ENCODE measurements at places on chromosomes 6 and 20.

DNA sequence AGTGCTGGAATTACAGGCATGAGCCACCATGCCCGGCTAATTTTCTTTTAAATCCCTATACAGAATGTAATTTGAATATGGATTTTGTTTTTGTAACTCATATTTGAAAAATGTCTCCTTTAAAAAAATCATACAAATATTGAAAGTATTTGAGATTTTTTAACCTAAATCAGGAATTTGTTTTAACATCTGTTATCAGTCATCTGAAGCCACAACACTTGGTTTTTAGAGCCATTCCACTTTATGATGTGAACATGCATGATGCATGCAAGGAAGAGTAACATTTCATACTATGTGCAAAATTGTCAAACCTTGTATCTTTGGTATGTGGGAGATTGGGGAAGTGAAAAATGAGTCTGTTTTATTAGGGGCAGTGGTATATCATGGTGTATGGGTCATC lies 124.5 kb upstream of the AHI1 start:
- DNase-seq, result no peak

DNA sequence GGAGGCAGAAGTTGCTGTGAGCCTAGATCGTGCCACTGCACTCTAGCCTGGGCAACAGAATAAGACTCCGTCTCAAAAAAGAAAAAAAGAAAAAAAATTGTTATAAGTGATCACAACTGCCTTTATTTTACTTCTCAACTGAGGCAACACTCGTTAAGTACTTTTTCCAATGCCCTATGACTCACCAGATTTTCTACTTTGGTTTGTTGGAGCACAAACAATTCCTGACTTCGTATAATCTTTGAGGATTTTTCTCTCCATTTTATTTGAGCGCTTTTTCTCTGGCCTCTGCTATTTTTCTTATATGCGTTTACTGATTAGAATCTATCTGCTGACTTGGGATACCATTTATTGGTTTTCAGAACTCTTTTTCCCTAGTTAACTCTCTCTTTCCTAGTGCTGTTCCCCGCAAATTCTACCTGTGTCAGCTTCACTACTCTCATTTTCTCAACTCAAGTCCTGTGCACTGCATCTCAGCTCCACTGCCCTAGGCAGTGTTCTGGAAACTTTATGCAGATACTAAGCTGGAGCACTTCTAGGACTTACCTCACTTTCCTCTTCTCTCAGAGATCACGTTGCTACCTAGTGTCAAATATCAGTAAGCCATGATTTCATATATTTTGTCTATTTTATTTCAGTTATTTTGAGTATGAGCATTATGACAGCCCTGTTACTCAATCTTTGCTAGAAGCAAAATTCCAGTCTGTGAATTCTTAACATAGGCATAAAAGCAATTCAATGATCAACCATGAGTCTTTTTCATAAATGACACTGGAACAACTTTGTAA lies 1120.1 kb upstream of the CITED2 start:
- DNase-seq, result no peak

- no peak for DNase-seq
These were observed 2.1 kb downstream of the SLC35B2 start for GRCh38 chr6:44255105-44255808.

DNA sequence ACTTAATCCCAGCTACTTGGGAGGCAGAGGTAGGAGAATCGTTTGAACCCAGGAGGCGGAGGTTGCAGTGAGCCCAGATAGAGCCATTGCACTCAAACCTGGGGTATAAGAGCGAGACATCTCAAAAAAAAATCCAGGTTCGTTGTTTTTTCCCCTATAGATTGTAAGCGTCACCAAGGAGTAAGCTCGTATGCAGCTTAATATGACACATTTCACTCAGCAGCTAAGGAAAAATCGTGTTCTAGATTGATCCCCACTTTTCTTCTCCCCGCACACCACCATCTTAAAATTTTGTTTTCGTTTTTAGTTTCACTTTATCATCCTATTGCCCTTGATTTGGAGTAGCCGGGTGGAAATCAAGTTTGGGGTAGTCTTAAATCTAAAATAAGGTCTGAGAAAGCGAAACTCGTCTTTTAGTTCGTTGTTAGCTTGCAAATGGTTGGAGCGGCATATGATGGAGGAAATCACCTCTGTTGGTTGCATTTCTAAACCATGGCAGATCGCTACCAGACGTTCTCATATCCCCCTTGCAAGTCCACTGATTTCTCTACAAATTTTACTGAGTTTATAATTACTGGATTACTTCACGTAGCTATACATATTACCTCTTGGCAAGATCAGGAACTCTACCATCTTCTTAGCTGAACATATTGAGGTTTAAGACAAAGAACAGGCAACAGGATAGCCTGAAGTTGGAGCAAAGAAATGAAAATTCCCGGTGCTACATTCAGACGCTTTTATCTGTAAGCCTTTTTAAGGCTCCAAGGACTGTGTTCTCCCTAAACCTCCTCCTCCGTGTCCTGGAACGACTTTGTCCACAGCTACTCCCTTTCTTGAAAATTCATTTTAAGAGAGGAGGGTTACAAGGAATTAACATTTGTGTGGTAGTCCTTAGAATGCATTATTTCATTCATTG lies 91.1 kb upstream of the BTN3A2 start:
- peak; percentile 48 for DNase-seq
